Stimulated activated CD8-positive, alpha-beta memory T cell treated with anti-CD3 and anti-CD28 coated beads, Interleukin-15, amount 100 ng/mL, for 48 hours (primary cell): ENCODE measurements at places on chromosomes 3 and 15.

DNA sequence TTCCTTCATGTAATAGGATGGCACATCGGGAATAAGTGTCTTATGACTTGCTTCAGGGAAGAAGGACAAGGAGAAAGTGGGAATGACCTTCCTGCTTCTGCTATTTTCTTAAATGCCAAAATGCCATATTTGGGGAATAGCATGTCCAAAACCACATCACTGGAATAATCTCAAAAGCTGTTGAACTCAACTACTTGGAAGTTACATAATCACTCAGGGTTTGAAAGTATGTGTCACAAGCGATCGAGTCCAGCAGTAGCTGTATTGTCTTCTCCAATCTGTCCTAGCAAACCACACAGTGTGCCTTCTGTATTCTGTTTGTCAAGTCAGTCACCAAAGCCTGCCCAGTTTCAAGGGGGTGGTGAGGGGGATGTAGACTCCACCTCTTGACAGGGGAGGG lies 58.3 kb upstream of the GADL1 start:
- DNase-seq: no peak

- DNase-seq: no peak
Observed at GRCh38 chr3:98921957-98922356, 20.5 kb upstream of the DCBLD2 start.

GRCh38 chr3:64214381-64215018 lies 10.8 kb downstream of the PRICKLE2 start:
- no peak for DNase-seq

DNA sequence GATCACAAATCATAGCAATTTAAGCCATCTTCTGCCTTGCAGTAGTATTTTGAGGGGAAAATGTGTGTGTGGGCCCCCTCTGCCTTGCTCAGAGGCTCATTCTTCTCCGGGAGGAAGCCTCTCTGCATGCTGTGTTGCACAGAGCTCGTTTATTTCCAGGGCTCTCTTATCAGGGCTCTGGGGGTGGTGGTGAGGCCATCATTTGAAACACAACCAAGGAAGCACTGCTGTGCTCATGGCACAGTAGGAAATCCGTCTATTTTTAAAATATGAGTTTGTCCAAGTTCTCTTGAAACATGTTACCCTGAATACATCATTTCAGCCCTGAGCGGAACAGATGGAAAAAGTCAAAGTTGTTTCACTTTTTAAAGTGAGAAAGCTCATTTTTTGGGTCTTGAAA lies 369.0 kb upstream of the CFAP20DC start:
- no peak for DNase-seq

DNA sequence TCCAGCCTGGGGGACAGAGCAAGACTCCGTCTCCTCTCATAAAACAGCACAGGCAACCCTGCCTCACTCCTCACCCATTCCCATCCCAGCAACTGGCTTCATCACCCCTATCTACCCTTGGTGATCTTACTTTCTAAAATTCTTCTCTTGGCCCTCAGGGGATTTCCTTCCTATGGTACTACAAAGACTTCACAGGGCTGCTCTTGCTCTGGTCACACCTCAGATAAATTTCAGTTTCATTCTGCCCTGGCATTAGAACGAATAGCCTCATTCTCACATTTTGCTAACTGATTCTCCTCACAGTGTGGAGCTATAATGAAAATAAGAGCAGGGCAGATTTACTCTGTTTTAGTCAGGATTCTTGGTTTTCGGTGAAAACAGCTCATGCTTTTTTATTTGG lies 22.1 kb upstream of the CRBN start:
- no peak for DNase-seq

- no peak for DNase-seq
Observed at GRCh38 chr3:152104847-152105415, 163.8 kb upstream of the MBNL1 start.

DNA sequence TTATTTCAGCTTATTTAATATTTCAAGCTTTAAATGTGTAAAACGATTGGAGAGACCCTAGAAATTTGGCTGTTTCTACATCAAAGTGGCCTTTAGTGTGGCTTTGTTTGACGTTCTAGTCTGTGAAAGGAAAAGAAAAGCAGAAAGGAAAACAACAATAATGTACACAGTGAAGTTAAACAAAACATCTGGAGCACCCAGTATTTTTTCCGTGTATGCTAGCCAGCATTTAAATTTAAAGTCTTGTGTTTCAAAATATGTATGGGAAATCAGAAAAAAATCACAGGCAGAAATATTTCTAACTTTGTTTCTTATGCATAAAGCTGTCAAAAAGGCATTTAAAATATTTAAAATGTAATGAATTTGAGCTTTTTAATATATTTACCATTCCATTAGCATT lies 218.1 kb downstream of the NAALADL2 start:
- no peak for DNase-seq

GRCh38 chr3:71978150-71978721 lies 193.3 kb upstream of the PROK2 start:
- no peak for DNase-seq

- DNase-seq: no peak
Observed at GRCh38 chr3:134590766-134591165, 60.1 kb downstream of the KY start.

DNA sequence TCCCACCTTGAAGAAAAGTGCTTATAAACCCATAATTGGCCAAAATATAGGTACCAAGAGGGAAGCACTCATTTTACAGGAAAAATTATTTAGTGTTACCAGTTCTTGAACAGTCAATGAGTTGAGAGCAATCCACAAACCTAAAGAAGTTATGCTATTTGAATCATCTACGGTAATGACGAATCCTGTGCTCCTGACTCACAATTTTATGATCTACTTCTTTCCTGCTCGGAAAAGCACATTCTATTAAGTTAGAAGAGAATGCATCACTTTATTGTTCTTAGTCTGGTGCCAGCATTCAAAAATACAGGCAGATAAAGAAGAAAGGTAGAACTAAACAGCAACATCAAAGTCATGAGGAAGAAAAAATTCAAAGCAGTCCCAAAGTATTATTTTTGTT lies 33.2 kb downstream of the CHRM5 start:
- no peak for DNase-seq

GRCh38 chr3:52400275-52400793 lies 44.6 kb downstream of the SEMA3G start:
- no peak for DNase-seq

DNA sequence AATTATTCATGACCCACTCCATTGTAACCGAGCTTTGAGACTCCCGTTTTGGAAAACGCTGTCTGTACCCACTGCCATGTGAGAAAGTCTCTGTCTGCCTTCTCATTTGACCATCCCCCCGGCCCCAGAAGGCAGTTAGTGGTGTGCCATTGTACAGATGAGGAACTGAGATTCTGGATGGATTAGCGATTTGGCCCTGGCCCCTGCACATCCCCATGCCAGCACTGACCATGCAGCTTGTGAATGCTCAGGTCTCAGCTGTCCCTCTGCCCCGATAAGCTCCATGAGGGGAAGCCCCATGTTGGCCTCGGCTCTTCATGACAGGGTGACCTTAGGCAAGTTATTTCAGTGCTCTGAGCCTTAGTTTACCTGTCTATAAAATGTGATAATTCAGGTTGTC lies 153.0 kb upstream of the SMAD3 start:
- no peak for DNase-seq

DNA sequence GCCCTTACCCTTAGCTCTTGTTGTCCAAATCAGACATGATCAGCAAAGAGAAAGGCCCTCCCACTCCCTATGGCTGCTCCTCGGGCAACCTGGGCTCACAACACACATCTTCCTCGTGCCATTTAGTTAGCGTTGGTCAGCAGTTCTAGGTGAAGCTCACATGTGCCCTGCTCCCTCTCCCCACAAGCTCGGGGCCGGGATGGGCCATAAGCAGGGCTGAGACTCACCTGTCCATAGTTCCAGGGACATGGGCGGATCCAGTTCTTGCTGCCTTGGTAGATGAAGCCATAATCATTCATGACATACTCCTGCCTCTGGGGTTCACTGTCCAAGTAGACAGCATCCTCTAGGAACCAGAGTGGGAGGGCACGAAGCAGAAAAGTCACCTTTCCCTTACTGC lies 10.4 kb downstream of the TGM5 start:
- no peak for DNase-seq

GRCh38 chr3:24388611-24389010 lies 106.0 kb downstream of the THRB start:
- DNase-seq: no peak

DNA sequence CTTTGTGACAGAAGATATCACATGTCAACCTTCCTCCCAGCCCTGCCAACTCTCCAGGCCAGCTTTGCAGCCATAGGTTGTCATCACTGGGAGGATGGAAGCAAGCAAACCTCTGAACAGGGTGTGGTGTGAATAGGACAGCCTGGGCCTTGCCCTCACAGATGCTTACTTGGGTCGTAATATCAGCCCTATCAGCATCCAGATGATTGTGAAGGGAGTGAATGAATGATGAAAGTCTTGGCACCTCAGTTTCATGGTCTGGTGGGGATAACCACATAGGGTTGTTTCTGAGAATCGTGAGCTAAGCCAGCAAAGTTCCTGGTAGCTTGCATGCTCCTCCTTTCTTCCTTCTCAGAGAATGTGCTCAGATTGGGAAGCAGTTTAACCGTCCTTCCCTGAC lies 55.1 kb upstream of the POLR2M start:
- no peak for DNase-seq

GRCh38 chr15:47409038-47409437 lies 308.3 kb upstream of the SEMA6D start:
- no peak for DNase-seq

GRCh38 chr3:186097317-186097662 lies 11.6 kb downstream of the ETV5 start:
- no peak for DNase-seq

- DNase-seq: no peak
Observed at GRCh38 chr3:64494526-64494925, 193.3 kb downstream of the ADAMTS9 start.

- no peak for DNase-seq
Observed at GRCh38 chr3:197353867-197354567, 55.6 kb upstream of the DLG1 start.

GRCh38 chr15:55401786-55402246 lies 6.3 kb downstream of the CCPG1 start:
- DNase-seq: no peak

GRCh38 chr3:100556673-100557310 lies 52.6 kb upstream of the ADGRG7 start:
- no peak for DNase-seq

DNA sequence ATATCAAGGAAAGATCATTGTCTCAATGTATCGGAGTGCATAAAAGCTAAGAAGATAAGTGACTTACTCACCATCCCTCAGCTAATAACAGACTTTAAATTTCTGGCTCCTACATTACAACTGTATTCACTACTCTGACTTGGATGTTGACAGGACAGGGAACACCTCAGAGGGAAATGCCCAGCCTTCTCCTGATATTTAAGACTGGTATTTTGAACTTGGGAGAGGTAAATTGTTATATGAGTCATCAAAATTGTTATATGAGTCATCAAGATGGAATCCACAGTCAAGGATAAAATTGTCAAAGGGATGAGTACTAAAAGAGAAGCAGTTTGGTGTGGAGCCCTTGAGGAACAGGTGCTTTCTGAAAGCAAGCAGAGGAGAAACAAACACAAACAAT lies 961.4 kb downstream of the VGLL3 start:
- no peak for DNase-seq

GRCh38 chr15:87949575-87950223 lies 306.8 kb downstream of the NTRK3 start:
- DNase-seq: no peak

GRCh38 chr3:133943639-133944141 lies 48.0 kb upstream of the RAB6B start:
- no peak for DNase-seq

DNA sequence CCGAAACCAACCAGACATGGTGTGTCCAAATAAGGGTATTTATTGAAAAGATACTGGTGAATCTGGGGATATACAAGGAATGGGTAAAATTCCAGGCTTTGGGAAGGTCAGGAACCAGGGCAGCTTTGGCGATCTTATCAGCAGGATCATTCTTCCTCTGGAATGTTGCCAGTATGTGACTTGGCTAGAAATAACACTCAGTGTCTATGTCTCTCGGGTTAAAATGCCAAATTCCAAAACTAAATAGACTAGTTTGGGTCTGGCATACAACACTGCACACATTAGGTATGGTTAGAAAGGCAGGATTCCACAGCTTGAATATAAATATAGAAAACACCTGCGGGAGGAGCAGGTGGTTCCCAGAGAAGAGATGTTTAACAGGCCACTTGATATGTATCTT lies 220.2 kb upstream of the CD96 start:
- DNase-seq: no peak
